Inflammatory macrophage treated with lipopolysaccharide for 4 hours (primary cell): ENCODE measurements at places on chromosomes 13 and 19.

GRCh38 chr13:46982856-46983582, 86.2 kb upstream of the HTR2A start:
- peak; percentile 3 for DNase-seq

DNA sequence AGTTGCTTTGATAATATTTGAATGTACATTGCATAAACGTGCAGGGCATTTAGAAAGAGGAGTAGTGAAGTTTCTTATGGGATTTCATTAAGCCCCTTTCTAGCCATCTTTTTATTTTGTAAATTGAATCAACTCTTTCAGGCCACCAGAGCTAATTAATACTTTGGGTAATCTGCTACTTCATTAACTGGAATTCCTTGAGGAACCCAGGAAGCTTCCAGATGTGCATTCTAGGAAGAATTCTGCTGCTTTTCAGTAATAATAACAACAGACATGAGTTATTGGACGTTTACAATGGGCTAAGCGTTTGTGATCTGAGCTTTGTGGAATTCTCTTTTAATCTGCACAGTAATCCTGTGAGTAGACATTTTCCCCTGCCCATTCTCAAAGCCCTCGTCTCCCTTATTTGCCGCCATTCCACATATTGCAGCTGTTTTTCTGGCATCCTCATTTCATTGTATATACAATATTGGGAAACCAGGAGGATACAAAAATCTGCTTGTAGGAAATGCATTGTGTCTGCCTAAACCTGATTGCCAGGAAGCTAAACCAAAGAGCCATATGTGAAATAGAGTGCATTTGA, 103.9 kb downstream of the HS6ST3 start:
- DNase-seq = no peak

- DNase-seq = no peak
Measured at GRCh38 chr19:28539759-28540158, 673.2 kb downstream of the UQCRFS1 start.

GRCh38 chr13:66139701-66140100, 1090.4 kb downstream of the PCDH9 start:
- DNase-seq = no peak

DNA sequence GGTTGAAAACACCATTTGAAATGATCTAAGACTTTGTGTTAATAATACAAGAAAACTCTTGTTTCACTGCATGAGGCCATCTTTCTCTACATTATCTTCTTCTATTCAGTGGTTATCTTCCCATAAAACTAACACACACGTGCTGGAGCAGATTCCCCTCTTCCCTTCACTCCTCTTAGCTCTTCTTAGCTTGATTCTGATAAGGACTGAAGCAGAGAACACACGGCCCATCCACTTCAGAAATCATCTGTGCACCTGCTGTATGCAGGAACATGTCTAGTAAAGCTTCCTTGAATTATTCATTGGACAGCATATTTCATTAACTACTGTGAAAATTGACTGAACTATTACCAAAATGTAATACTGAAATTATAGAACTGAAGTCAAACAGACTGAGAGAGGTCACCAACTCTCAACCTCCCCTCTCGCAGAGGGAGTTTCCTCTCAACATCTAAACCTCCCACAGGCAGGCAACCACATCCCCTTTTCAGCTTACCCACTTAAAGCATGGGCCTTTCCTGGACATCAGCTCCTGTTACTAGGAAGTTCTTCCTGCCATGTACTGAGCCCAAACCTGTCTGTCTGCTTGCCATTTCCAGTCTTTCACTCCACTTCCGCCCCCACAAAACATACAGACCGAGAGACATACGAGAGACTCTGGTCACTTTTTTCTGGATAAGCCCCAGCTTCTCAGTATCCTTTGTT, 113.9 kb downstream of the CRYL1 start:
- DNase-seq = peak; percentile 83

- DNase-seq = no peak
Measured at GRCh38 chr13:110834572-110834971, 80.3 kb downstream of the ANKRD10 start.

- DNase-seq = no peak
Measured at GRCh38 chr19:23718802-23719201, 31.8 kb upstream of the ZNF675 start.

- peak; percentile 28 for DNase-seq
Measured at GRCh38 chr19:17950310-17951156, 16.4 kb upstream of the KCNN1 start.

- no peak for DNase-seq
Measured at GRCh38 chr13:27336014-27336673, 65.5 kb downstream of the RASL11A start.

- DNase-seq = no peak
Measured at GRCh38 chr19:16268676-16269319, 55.8 kb upstream of the KLF2 start.

GRCh38 chr13:99197117-99197651, 3.5 kb upstream of the UBAC2 start:
- DNase-seq = no peak

DNA sequence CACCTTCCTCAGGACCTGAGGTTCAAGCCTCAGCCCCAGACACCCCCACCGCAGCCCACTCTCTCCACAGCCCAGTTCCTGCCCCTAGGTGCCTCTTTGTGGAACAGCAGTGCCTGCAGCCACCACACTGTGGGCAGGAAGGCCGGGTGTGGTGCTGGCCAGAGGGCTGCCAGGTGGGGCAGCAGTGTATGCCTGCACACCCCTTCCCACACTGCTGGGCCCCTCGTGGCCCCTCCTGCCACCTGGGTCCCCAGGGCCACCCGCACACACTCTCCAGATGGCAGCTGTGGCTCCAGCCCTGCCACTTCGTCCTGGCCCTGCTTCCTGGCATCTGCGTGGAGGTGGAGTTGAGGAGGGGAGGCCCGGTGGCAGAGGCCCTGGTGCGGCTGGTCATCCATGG, 35.1 kb downstream of the HPN start:
- no peak for DNase-seq

GRCh38 chr19:56601375-56601774, 6.3 kb downstream of the ZNF71 start:
- DNase-seq = no peak

GRCh38 chr13:51246418-51247277, 24.4 kb downstream of the FAM124A start:
- no peak for DNase-seq

GRCh38 chr19:30649934-30650614, 277.9 kb downstream of the ZNF536 start:
- DNase-seq = peak; percentile 23

DNA sequence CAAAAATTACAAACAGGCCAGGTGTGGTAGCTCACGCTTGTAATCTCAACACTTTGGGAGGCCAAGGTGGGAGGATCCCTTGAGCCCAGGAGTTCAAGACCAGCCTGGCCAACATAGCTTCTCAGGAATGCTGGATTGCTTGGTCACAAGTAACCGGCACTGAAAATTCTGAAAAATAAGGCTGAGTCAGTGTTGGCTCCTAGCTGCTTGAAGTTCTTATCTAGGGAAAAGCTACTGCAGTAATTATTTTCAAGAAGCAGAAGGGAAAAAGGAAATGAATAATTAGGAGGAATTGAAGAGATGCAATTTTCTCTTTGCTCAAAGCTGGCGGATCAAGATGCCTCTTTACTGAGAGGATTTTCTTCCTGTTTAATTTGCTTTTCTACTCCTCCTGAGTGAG, 75.0 kb upstream of the GTF3A start:
- DNase-seq = no peak

- DNase-seq = no peak
Measured at GRCh38 chr13:35136585-35136984, 194.5 kb downstream of the NBEA start.

GRCh38 chr13:35830850-35831450, 300.2 kb downstream of the DCLK1 start:
- DNase-seq = no peak

- DNase-seq = no peak
Measured at GRCh38 chr19:37243206-37243632, 25.2 kb downstream of the ZNF383 start.

GRCh38 chr19:40799558-40800338, 757 bp downstream of the EGLN2 start:
- DNase-seq = peak; percentile 52

DNA sequence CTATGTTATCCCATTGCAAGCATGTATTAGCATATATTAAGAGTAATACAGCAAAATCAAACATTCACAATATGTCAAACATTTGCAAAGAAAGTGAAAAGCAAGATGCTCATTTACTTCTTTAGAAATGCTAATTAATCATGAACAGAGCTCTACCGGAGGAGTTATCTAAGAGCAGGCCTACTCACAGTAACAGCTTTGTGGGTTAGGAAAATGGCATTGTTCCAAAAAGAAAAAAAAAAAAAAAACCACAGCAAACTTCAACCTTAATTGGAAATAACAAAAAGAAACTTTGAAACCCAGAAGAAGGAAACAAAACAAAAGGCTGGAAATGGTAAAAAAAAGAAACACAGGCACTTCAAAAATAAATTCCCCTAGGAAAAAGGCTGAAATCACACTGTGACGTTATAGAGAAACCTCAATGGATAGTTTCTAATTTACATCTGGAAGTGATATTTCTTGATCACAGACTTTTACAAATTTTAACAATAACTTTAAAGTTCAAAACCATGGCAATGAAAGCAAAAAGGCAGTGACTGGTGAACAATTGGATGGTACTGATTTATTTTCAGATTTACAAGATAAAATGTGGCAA, 1236.8 kb upstream of the SPRY2 start:
- DNase-seq = no peak

- DNase-seq = no peak
Measured at GRCh38 chr19:56351208-56351607, 36.6 kb upstream of the ZSCAN5A start.

GRCh38 chr19:38781058-38781457, 7.7 kb upstream of the LGALS7 start:
- DNase-seq = no peak

DNA sequence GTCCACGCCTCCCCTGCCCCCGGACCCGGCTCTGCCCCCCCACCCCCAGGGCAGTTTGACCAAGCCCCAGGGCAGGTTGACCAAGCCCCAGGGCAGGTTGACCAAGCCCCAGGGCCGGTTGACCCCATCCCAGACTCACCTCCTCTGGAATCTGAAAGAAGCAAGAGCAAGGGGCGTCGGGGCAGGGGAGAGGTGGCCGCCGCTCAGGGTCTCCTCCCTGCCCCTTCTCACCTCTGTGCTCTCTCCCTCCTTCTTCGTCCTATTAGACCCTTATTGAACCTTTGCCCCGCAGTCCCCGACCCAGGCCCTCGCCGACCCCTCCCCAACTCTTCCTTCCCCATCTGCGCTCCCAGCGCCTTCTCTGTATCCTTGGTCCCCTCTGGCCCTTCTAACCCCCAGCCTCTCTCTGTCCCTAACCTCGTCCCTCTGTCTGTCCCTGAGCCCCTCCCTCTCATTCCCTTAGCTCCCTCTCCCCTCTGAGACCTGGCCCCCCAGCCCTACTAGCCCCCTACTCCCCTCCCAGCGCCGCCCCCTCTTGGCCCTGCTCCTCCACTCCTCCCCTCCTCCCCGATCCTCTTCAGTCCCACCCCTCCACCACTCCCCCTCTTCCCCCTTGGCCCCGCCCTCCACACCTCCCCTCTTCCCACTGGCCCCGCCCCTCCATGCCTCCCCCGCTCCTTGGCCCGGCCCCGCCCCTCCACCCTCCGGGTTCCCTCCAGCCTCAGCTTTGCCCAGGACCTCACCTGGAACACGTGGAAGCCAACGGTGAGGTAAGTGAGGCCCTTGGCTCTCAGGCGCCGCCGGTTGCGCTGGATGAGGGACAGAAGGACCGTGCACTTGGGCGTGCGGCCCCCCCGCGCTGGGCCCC, 7.6 kb downstream of the CAPN12 start:
- DNase-seq = no peak

DNA sequence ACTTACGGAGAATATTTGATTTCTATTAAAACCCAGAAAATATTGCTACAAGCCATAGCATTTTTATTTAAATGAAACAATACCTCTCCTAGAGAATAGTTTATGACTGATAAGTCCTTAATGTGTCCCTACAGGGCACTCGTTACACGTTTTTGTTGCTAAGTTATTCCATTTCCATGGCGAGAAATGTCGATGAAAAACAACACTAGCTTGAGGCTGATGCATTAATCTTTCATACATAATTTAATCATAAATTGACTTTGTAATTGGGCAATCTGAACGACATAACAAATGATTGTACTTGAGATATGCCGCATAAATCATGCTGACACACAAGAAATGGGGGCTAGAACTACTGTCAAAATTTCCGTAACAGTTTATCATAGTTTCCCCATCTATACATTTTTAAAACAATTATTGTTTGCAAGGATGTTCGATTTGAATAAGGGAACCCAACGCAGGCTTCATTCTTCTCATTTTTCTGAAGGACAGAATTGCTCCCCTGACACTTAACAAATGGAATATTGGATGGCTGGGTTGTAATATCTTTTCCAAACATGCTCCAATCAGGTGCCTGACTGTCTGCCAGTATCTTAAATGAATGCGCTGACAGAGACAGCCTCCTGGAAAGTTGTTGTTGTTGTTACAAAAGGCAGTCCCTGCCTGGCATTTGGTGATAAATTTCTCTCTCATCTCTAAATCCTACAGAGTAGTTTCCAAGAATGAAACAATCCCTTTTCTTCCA, 61.9 kb downstream of the FLT1 start:
- DNase-seq = no peak

- peak; percentile 26 for DNase-seq
Measured at GRCh38 chr19:39133431-39134270, 8.1 kb downstream of the PAK4 start.

GRCh38 chr13:20221772-20222171, 10.3 kb downstream of the GJB6 start:
- DNase-seq = peak; percentile 98

GRCh38 chr13:69324090-69324886, 783.3 kb upstream of the ATXN8OS start:
- DNase-seq = peak; percentile 0

DNA sequence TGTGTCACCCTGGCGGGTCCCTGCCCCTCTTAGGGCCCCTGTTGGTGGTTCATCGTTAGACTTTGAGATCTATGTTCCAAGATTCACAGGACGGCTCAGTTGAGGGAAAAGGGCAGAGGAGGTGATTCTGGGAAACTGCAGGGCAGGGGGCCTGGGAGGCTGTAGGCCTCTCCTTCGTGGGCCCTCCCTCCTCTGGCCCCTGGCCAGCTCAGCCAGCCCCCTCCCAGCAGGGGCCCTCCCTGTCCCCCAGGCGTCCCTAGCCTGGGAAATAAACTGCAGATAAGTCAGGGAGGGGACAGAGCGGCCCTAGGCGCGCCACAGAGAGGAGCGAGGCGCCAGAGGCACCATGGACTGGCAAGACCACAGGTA, 6.5 kb downstream of the HIF3A start:
- DNase-seq = no peak

DNA sequence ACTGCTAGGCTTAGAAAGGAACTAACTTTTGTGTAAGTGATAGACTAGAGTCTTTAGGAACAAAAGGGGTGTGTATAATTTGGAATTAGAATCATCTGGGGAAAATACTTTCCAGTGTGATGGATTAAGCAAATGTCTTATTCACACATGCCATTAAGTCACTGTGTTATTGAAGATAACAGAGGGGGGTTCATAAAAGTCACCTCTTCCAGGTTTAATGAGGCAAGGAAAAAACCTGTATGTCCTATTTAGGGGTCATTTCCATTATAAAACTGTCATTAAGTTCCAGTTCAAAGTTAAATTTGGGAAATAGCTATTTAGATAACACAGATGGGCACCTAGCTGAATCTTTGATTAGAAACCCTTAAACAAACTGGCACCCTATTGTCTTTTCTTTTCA, 505.0 kb upstream of the GPC6 start:
- no peak for DNase-seq

GRCh38 chr13:23129331-23129730, 51.4 kb upstream of the SGCG start:
- DNase-seq = peak; percentile 10
